ENCODE measurements at places on chromosomes 5 and 9.

GRCh38 chr5:17221843-17222636, 4.6 kb downstream of the BASP1 start:
- no peak for DNase-seq

- no peak for DNase-seq
Observed at GRCh38 chr5:93161661-93162654, 419.1 kb downstream of the NR2F1-AS1 start.

DNA sequence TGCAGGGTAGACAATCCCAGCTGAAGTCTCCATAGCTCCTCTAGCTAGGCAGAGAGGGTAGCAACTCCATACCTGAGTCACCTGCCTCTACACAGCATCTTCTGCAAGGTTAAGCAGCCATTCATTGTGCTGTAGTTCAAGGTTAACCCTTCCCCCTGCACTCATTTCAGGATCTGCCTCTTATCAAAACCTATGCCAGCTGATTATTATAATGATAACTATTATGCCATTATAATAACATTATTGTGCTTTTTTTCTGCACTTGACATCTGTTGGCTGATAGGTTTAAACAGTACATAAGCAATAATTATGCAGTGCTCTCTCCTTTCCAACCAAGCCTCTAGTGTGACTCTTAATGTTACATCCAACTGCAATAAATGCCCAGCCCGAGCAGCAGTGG, 17.3 kb downstream of the SIL1 start:
- no peak for DNase-seq

GRCh38 chr5:65015767-65016166, 247.0 kb downstream of the CWC27 start:
- DNase-seq: no peak

GRCh38 chr9:135301271-135302263, 178.0 kb upstream of the PPP1R26 start:
- DNase-seq: no peak

DNA sequence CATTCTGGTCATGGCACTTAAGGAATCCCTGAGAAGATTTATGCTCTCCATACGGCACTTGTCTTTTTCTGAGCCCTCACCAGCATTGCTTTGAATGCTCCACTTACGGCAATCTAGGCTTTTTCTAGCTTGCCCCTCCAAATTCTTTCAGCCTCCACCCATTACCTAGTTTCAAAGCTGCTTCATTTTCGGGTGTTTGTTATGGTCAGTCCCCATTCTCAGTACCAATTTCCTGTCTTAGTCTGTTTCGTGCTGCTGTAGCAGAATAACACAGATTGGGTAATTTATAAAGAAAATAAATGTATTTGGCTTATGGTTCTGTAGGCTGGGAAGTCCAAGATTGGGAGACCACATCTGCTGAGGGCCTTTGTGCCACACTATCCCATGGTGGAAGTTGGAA, 42.0 kb downstream of the ARHGEF28 start:
- DNase-seq: no peak

- no peak for DNase-seq
Observed at GRCh38 chr5:84685121-84685894, 300.6 kb upstream of the EDIL3 start.

GRCh38 chr9:128280084-128280622, 4.1 kb downstream of the SWI5 start:
- DNase-seq: no peak

GRCh38 chr5:59357381-59357977, 536.0 kb downstream of the PDE4D start:
- no peak for DNase-seq

- no peak for DNase-seq
Observed at GRCh38 chr5:160297776-160298175, 14.6 kb downstream of the CCNJL start.

- no peak for DNase-seq
Observed at GRCh38 chr5:147611483-147611882, 101.6 kb upstream of the DPYSL3 start.

GRCh38 chr5:136260656-136261055, 67.7 kb upstream of the SMIM32 start:
- no peak for DNase-seq

- no peak for DNase-seq
Observed at GRCh38 chr5:103228588-103228987, 30.0 kb upstream of the MACIR start.

DNA sequence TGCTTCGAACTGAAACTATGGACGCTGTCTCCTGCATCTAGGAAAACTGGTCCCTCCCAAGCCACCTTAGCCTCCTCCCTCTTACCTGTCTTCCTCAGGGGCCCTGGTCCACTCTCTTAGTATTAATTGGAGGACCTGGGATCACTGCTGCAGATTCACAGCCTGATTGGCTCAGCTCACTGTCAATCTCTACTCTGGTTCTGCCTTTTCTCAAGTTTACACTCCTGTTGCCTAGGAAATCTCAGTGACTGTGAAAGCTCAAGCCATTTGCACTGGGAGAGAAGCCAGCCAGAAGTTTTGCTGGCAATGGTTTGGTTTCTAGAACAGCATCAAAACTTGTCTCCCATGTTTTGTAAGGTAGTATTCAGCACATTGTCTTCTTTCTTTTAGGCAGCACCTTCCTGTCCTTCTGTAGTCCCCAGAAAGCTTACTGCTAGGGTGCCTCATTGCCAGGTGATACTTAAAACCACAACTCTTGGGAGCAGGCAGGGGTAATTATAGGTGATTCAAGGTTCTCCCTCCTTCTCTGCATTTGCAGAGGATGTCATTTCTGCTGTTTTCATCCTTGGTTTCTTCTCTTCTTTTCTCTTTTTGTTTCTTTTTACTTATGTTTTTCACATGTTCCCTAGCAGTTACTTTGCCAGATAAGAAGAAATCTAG, at the start of gene CAPSL:
TSS of gene CAPSL (minus strand) at position 55 of the 660 bp plus-strand sequence. CDS start 17,502 bp downstream, outside the sequence.
- DNase-seq: no peak

- DNase-seq: no peak
Observed at GRCh38 chr5:84274585-84275468, 109.9 kb downstream of the EDIL3 start.

DNA sequence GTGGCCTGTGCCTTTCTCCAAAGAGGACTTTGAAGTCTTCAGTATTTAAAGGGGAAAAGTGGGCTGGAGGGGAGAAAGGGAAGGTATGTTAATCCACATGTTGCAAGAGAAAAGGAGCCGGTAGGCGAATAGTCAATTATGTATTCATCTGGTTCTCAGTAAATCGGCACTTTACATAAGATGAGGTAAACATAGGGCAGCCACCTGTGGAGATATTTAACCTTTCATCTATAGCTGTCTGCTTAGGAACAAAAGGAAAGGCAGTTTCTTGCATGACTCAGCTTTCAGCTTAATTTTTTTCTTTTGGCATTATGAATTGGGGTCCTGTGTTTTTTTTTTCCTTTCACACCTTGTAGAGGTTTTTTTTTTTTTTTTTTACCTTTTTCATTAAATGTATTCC, 42.2 kb downstream of the FGD3 start:
- DNase-seq: no peak

- no peak for DNase-seq
Observed at GRCh38 chr5:139686706-139687441, 38.7 kb downstream of the CXXC5 start.

GRCh38 chr5:128782446-128782845, 182.8 kb upstream of the SLC27A6 start:
- no peak for DNase-seq

- DNase-seq: no peak
Observed at GRCh38 chr9:18229992-18230676, 243.8 kb upstream of the ADAMTSL1 start.

DNA sequence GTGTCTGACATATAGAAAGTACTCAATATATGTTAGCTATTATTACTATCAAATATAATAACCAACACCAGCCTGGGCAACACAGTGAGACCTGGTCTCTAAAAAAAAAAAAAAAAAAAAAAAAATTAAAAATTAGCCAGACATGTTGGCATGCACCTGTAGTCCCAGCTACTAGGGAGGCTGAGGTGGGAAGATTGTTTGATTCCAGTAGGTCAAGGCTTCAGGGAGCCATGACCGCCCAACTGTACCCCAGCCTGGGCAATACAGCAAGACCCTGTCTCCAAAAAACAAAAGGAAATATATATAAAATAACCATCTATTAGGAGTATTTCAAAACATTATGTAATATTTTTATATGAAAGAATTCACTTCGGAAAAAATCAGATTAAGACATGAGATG, 40.6 kb downstream of the CLINT1 start:
- DNase-seq: no peak

DNA sequence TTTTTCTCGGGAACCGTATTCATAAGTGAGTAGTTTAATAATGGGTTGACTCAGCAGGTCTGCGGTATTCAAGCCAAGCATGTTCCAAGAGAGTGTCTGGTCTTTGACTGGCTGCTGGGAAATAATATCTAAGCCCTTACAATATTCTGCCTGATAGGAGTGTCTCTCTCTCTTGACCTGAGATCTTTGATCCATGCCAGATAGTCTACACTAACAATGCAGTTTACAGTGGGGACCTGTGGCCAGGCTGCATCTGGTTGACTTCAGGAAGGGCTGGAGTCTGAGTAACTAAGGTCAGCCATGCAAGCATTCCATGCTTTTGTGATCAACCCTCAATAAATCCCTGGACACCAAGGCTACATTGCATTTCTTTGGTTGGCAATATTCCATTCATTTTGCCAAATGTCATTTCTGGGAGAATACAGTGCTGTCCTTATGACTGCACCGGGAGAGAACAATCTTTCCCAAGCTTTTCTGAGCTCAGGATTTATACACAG, 195.5 kb downstream of the SEMA5A start:
- no peak for DNase-seq

GRCh38 chr5:121088341-121088740, 624.2 kb downstream of the PRR16 start:
- DNase-seq: no peak

DNA sequence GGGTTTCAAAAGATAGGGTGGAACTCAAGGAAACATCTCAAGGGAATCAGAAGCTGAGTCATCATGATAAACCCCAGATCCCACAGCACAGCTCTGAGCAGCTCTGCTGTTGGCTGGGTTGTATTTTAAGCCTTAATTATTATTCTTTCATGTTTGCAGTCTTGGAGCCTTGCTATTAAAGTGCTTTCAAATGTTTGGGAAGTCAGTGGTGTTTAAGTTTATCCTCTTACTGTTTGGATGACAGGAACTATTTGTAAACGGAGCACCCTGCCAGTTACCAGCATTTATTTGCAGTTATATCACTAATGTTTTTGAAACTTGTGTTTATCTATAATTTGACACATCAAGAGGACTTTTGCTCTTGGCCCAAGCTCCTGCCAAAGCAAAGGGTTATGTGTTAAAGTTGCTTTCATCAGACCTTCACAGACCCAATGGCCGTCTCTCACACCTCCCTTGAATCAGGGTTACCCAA, 141.1 kb upstream of the SPDL1 start:
- DNase-seq: no peak

DNA sequence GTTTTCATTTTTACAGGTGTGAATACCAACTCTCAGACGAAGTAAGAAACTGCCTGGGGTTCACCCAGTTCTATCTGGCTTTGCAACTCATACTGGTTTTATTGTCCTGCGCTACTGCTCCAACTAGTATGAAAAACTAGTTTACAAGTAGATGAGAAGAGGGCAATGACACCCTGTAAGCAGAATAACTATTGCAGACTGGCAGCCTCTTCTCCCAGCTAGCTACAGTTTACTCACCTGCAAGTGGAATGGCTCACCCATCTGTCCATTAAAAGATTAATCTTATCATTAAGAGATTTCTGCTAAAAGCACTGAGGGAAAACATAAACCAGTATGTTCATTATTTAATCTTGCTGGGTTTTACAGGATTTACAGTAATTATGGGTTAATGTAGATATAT, 113.4 kb downstream of the FRMD3 start:
- DNase-seq: no peak

DNA sequence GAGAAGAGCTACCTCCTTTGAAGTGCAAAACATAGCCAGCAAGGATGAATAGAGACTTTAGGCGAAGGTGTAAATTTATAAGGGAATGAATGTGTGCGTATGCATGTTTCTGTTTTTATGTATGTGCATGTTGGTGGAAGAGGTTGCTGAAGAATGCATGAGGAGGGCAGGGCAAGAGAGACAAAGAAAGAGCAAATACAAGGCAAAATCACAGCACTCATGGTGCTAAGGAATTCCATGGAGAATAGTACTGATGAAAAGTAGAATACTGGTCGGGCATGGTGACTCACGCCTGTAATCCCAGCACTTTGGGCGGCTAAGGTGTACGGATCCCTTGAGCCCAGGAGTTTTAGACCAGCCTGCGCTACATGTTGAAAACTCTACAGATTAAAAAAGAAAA, 762.1 kb upstream of the PTPRD start:
- no peak for DNase-seq

- no peak for DNase-seq
Observed at GRCh38 chr5:58706736-58707135, 123.9 kb downstream of the RAB3C start.

DNA sequence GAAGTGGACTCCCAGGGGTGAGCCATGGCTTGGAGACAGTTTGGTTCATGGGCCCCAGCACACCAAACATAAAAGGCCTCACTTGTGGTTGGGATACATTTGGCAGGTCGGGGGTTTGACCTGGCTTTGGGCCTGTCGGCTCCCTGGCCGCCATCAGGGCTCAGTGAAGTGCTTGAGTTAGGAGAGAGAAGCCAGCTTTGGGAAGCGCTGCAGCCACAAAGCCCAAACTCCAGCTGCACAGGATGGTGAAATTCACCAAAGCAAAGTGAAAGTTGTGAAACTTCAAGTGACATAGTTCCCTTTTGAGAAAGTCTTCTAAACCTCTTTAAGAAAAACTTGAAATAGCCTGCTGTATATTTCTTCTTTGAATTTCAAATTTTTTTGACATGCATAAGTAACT, 27.5 kb downstream of the SLC46A2 start:
- no peak for DNase-seq

DNA sequence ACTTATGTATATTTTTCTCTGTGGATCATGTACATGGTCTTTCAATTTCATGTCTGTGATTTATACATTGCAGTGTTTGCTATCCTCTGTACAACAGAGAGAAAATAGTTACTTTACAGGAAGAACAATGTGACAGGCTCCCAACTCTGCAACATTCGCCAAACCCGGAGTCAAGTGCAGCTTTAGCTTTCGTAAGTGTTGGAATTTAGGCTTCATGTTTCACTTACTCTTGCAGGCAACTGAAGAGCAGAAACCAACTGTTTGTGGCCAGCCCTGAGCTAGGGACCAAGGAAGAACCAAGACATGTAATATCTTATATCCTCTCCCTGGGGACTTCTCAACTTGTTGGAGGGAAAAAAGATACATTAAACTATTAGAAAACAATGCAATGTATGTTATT, 147.9 kb downstream of the C5orf15 start:
- DNase-seq: no peak

GRCh38 chr5:89686081-89686765, 723.3 kb downstream of the CETN3 start:
- DNase-seq: no peak

- no peak for DNase-seq
Observed at GRCh38 chr5:140966293-140967225, at the start of gene PCDHAC2. TSS of gene PCDHAC2 (plus strand) at chr5:140966476. CDS start at chr5:140966767, 291 bp downstream.

Data from stimulated activated CD4-positive, alpha-beta T cell treated with anti-CD3 and anti-CD28 coated beads, Interleukin-12 subunit alpha, Interleukin-12 subunit beta, amount 100 ng/mL, for 4 hours (primary cell).